ENCODE measurements at places on chromosomes 1 and 21. TPM values are rescaled to one million over a fixed set of nuclear protein-coding genes. Genes with fewer than 3 reads are reported as not detected.
A peak's percentile ranks its signal among the peaks of the same experiment; 100 is the strongest.

Gene TEDDM1
- total RNA-seq, result not detected

Gene ZBTB18
- total RNA-seq, result 9.3 TPM

DNA sequence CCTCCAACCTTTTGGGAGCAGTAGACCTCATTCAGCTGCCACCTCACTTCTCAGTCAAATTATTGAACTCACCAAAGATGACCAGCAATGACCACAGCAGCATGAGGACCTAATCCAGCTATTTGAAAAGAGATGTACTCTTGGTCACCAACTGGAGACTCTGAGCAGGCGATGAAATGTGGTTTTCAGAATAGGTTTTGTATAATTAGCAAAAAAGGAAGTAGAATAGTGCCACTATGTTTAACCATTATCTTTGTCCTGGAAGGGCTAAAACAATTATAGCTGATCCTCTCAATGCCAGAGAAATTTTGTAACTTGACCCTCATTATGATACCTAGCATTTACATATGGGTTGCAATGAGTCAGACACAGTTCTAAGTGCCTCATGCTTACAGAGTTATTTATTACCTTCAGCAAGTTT lies at the start of gene FCRL2:
Gene FCRL2, minus strand, starts transcription at position 162 of the 421 bp plus-strand sequence. Its CDS starts 59 bp downstream, at position 103.
- no peak for DNase-seq

- DNase-seq, result no peak
Measured at GRCh38 chr1:60753036-60753900, 329.1 kb upstream of the NFIA start.

GRCh38 chr21:17527240-17527639 lies 14.4 kb downstream of the CXADR start:
- peak; percentile 48 for DNase-seq
